Activated CD4-positive, alpha-beta T cell treated with anti-CD3 and anti-CD28 coated beads, Interleukin-2, Interleukin-6, amounts not matched to agents 100 ng/mL and 50 ng/mL, durations not matched to agents 16 hours and 8 hours (primary cell): ENCODE measurements at places on chromosomes 4 and X.

DNA sequence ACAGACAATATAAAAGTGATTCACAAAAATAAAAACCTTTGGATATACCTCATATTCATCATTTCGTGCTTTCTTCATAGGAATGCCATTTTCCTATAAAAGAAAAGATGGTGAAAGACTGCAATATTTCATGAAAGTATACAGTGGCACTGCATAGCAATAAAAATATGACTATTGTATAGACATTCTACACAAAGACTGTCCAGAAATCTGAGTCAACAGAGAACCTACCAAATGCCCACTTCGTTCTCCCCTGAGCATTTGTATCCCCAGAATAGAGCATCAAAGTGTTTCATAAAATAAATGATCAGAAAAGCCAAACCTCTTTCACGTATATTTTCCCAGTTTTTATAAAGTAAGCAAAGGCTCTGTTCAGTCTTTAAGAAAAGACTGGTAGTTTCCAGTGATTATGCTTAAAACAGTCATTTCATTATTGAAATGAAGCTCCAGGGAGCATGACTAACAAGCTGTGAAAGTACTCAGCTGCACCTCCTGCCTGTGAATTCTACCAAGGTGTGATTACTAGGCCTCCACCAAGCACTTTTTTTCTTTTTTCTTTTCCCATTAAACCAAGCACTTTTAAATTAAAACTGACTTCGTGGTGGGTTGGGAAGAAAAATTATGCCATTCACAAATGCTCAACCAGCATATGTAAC lies 20.2 kb downstream of the PPA2 start:
- DNase-seq = peak; percentile 68

DNA sequence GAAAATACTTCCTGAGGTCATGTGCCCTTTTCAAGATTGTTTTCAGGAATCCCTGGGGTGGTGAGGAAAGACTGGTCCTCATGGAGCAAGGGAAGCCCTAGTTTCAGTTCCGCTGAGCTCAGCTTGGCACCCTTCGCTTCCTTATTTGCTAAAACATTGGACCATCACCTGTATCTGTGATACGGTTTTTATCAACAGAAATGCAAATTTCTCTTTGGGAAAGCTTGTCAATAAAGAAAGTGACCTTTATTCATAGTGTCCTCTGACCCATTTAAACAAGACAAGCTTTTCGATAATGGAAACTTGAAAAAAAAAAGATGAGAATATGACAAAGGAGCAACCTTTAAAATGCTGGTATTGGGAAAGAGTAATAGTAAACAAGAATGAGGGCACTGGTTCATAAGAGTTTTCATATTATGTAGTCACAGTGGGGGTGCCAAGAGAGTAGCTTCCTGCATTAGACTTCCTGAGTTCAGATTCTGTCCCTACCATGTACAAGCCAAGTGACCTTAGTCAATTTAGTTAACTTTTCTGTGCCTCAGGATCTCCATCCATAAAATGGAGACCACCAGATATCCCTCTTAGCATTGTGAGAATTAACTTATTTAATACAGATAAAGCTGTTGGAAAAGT lies 57.0 kb upstream of the RAI2 start:
- no peak for DNase-seq

DNA sequence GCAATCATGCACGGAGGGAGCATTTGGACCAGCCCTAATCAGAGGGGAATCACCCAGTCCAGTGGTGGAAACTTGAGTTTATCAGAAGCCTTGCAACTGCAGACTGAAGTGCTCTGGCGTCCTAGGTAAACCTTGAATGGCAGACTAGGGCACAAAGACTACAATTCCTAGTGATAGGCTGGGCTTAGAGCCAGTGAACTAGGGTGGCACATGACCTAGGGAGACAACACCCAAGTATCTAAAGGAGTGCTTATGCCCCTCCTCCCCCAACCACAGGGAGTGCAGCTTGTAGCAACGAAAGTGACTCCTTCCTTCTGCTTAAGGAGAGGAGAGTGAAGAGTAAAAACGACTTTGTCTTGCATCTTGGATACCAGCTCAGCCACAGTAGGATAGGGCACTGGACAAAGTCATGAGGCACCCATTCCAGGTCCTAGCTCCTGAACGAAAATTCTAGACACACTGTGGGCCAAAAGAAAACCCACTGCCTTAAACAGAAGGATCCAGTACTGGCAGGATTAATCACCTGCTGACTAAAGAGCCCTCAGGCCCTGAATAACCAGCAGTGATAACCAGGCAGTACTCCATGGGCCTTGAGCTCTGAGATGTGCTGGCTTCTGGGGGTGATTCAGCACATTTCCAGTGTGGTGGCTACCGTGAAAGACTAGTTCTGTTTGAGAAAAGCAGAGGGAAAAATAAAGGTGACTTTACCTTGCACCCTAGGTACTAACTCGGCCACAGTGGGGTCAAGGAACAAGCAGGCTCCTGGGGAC lies 58.7 kb upstream of the STARD8 start:
- no peak for DNase-seq

- DNase-seq = no peak
Measured at GRCh38 chr4:186780291-186781031, 56.8 kb upstream of the FAT1 start.

- no peak for DNase-seq
Measured at GRCh38 chr4:128130621-128131020, 69.5 kb downstream of the LARP1B start.

GRCh38 chr4:85967872-85968271 lies 392.0 kb downstream of the MAPK10 start:
- no peak for DNase-seq

DNA sequence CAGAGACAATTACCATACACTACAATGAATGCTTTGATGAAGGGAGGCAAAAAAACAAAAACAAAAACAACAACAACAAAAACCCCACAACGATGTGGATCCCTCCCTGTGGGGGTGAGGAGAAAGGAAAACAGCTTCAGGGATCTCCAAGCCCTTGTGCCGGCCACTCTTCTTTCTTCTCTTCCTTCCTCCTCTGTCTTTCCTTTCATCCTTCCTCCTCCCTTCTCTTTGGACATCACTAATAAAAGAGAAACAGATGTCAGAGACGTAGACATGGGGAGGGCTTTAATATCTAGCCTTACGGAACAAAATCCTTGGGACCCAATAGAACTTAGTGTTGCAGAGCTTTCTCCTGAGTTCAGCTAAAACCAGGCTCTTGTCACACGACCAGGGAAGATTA lies 18.8 kb upstream of the STX18 start:
- DNase-seq = no peak

DNA sequence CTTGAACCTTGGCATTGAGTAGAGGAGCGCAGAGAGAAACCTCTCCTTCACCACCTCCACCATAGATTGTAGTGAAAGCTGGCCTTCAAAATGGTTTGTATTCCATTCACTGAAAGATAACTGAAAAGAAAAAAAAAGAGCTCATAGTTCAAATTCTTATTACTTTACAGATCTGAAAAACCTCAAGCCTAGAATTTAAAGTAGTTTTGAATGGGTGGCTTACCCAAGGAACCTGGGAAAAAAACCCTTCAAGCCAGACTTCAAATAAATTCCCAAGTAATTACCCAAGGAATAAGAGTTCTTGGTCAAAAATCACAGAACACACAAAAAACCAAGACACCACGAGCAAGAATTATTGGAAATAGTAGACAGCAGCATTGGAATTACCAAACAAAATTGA lies 83.6 kb upstream of the TMEM33 start:
- DNase-seq = no peak

DNA sequence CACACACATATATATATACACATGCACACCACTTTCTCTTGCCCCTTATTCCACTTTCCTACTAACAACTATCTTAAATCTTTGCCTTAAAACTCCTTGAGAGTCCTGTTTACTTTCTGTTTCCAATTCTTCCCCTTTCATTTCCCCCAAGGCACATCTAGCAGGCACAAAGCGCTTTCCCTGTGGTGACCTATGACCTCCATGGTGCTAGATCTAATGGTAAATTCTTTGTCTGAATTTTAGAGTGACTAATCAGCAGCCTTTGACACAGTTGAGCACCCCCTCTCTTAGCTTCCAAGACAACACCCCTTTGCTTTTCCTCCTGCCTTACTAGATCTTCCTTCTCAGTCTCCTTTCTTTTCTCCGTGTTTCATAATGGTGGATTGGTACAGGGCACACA lies 236.4 kb upstream of the TTC29 start:
- no peak for DNase-seq

DNA sequence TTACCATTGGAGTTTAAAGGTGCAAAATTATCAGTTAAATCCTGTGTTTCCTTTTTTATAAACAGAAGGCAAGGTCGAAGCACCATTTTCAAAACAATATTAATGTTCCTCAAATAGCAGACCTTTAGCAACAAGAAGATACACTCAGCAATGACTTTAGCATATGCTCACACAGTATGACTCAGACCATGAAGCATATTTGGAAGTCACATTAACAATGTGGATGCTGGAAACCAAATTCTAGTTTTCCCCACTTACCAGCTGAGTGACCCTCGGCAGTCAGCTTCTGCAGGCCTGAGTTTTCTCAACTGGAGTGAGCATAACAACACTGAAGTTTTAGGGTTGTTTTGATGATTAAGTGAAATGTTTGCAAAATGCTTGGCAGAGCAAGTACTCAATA lies 130.5 kb downstream of the ANK2 start:
- DNase-seq = no peak

- DNase-seq = no peak
Measured at GRCh38 chr4:4859799-4860599, 534 bp downstream of the MSX1 start.

DNA sequence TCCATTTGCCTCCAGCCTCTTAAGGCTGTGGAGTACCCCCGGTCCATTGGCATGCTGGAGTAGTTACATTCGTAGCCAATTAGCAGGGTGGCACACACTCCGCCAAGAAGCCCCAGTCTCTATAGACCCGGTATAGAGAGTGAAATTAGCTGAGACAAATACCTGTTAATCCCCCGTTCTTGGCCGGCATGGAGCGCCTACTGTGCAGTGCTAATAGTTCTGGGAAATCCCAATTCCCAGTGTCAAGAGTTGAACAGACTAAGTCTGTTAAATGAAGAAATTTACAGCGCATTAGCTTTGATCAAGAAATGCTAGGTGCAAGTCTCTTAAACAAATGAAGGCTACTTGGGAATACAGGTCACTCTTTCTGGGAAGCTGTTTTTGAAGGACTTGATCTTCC lies 127.8 kb upstream of the ARX start:
- DNase-seq = no peak

GRCh38 chr4:181077341-181077740 lies 1165.9 kb upstream of the TENM3 start:
- DNase-seq = no peak

DNA sequence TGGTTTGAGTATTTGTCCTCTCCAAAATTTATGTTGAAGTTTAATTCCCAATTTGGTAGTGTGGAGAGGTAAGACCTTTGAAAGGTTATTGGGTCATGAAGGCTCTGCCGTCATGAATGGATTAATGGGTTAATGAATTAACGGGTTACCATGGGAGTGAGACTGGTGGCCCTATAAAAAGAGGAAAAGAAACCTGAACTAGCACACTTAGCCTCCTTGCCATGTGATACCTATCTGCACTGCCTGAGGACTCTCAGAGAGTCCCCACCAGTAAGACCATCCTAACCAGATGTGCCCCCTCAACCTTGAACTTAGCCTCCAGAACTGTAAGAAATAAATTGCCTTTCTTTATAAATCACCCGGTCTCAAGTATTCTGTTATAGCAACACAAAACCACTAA lies 39.3 kb downstream of the PAGE1 start:
- no peak for DNase-seq

DNA sequence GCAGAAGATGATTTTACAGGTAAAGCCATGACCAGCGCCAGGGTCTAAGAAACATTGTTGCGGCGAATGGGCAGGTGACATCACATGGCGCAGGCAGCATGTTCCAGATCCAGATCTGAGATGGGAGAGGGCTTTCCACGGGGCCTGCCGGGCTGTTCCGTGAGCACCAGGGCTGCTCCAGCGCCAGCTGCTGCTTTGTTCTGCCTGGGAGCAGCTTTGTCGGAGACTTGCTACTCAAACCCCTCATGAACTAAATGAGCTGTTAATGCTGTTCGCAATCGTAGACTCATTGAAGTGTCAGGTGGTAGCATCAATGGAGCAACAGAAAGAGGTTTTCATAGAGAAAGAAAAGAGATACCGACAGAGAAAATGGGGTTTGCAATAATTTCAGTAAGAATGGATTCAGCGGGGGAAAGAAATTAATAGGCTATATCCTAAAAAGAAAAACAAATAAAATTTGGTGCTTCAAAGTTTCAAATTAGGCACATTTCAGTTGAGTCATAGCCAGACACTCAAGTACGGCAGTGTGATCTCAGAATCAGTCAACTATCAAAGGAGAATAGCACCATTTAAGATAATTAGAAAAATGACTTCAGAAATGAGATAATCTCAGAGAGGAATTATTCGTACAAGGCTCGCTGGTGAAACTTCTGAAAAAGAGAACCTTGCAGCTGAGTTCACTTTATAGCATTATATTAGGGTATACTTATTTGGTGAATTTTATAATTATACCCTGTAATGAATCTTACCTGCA lies 23.9 kb downstream of the SORBS2 start:
- peak; percentile 18 for DNase-seq

GRCh38 chr4:1410491-1411325 lies 4.5 kb upstream of the NKX1-1 start:
- DNase-seq = peak; percentile 55

DNA sequence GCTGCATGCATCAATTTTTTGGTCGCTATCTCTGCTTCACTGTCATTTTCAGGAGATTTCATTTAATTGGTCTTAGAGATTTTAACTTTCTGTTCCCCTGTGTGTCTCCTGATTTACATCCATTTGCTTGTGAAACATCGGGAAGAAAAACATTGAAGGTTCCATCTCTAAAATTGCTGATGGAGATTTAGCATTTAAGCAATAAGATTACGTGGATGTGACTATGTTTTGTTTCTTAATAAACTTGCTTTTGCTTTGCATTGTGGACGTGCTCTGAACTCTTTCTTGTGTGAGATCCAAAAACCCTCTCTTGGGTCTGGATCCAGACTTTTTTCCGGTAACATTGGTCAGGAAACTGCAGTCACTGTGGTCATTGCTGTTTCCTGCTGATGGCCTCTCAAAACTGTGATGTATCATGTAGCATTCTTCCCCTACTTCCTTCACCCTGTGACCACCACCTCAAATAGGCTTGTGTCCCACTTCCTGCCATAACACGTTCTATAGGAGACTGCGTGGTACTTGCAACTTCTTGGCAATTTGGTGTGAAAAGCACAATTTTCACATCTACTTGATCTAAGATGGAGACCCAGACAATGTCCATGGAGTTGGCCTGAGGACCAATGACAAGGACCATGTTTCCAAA lies 4.9 kb downstream of the CXCL2 start:
- DNase-seq = no peak

DNA sequence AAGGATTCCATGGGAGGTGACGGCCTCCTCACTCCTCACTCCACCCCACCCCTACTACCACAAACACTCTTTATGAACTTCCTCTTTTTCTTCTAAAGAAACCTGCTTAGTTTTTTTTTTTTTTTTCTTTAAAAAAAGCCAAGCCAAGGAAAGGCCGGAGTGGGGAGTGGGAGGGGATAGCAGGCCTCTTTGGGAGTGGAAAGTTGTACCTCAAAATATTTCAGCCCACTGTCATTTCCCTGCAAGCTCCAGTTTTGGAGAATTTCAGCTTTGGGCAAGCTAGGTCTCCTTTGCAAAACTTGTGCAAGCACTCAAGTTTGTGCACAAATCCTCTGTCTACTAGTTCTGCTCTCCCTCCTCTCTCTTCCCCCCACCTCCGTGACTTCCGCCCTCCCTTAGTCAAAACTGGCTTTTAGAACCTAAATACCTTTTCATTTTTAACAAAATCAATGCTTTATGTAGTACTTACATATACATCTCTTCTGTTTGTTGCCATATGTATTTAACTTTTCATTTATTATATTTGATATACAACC lies 512 bp upstream of the ANTXR2 start:
- DNase-seq = peak; percentile 68
